ENCODE measurements at places on chromosomes 3 and 15.

DNA sequence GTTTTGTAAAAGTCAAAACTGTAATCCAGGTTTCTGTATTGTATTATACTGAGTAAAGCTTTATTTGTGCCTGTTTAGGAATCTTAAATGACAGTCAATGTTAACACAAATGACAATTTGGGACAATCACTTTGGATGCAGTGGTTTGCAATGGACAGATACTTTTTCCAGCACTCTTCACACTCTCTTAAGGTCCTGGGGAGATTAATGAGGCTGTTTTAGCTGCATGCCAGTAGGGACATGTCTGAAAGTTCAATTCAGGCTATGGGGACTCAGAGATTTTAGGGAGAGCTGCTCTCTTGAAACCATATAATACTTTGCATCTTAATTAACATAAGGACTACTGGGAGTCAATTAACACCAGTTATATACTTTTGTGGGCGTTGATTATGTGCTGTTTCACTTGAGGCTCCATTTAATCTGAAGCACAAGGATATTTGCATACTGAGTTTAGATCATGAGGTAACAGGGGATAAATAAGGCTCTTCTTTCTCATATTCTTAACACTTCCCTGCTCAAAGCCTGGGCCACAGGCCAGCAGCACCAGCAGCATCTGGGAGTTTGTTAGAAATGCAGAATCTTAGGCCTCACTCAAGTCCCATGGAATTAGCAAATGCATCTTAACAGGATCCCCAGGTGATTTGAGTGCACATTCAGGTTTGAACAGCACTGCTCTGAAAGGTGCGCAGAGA is 972.8 kb downstream of the PLOD2 start:
- DNase-seq = no peak

DNA sequence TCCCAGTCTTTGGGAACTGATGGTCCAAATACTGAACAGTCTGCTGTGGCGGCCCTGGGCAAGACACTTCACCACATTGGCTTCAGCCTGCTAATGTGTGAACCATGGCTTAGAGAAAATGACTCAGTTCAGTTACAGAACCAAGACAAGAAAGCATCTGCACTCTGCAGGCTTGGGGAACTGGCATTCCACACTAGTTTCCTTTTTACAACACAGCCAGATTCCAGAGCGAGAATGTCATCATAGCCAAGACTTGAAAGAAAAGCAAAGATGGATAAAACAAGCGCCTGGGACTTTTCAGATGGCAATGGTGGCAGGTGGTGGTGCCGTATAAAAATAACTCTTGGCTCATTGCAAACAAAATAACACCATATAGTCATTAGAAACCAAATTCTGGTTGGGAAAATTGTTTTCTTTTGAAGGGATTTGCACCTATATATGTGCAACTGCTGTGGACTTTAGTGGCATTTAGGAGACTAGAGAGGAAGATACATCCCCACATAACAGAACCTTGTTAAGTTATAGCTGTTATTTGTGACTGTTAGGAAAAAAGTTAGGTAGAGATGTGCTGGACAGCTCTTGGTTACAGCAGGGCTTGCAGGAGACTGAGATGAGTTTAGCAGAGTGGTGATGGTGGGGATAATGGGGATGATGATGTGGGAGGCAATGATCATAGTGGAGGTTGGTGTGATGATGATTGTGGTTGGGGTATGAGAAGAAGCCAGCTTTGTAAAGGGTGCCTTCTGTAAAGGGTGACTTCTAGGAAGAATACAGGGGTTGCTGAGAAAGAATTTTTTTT is 273.6 kb downstream of the THRB start:
- DNase-seq = no peak

DNA sequence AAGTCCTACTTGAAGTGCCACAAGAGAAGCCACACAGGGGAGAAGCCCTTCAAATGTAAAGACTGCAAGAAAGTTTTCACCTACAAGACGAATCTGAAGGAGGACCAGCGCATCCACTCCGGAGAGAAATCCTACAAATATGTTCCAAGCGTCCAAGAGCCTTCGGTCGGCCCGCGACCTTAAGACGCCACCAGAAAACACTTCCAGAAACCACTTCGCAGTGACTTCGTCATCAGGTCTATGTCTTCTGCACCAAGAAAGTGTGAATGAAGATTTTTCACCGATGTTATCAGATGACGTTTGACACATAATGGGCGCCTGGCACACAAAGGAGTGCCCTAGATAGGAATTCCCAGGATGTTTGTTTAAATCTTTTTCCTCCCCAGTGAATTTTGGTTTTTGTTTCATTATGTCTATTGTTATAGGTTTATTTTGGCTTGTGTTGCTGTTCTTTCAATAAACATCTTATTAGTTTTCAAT is 24.1 kb upstream of the ARPIN start:
- no peak for DNase-seq

GRCh38 chr3:44159696-44160300 is 81.9 kb upstream of the TOPAZ1 start:
- DNase-seq = no peak

- DNase-seq = no peak
Observed at GRCh38 chr3:71104556-71104955, 479.0 kb downstream of the FOXP1 start.

GRCh38 chr3:187112934-187113793 is 26.1 kb downstream of the RPL39L start:
- no peak for DNase-seq

Data from upper lobe of left lung (tissue), 6 donors.